ENCODE measurements at places on chromosomes 7 and 10. TPM values are rescaled to one million over a fixed set of nuclear protein-coding genes. Genes with fewer than 3 reads are reported as not detected.

Gene PLEKHS1
- total RNA-seq = under 0.01 TPM

Gene AS3MT
- total RNA-seq = 5.2 TPM

Gene C10orf62
- total RNA-seq = not detected

Gene AGAP3
- total RNA-seq = 83.8 TPM

Gene ASB15
- not detected for total RNA-seq

Gene KIFBP
- 42.5 TPM for total RNA-seq

Gene PNLIP
- not detected for total RNA-seq

Gene PTPN20
- under 0.01 TPM for total RNA-seq

Gene RSPH10B2
- 0.43 TPM for total RNA-seq

Gene COMTD1
- 3.9 TPM for total RNA-seq

Gene SPDYE6
- total RNA-seq = not detected

Gene SDK1
- total RNA-seq = 0.43 TPM

Gene ZSWIM8
- total RNA-seq = 82.5 TPM

Gene AFAP1L2
- total RNA-seq = 7.3 TPM

Gene ZNF804B
- total RNA-seq = under 0.01 TPM

Gene LIPK
- total RNA-seq = not detected

Gene MNX1
- total RNA-seq = not detected

Gene PAOX
- 6.4 TPM for total RNA-seq

Gene POP7
- 46.7 TPM for total RNA-seq

Gene ABCB1
- 0.97 TPM for total RNA-seq

Gene KMT2E
- 110 TPM for total RNA-seq

Gene GTF2I
- total RNA-seq = 166 TPM

Gene OR2A12
- total RNA-seq = not detected

Gene H2BK1
- not detected for total RNA-seq

Gene BAG3
- 18.6 TPM for total RNA-seq

Gene PODXL
- 17.3 TPM for total RNA-seq

Gene MORN4
- total RNA-seq = 4.2 TPM

Gene TMEM196
- total RNA-seq = not detected

Gene CFAP70
- 0.43 TPM for total RNA-seq

Gene USP6NL
- total RNA-seq = 10.6 TPM

Gene HYAL4
- total RNA-seq = 0.64 TPM

Gene AKR1B15
- total RNA-seq = not detected

Gene SPDYE2
- not detected for total RNA-seq

Gene PON1
- not detected for total RNA-seq

Gene AKR1E2
- total RNA-seq = 7.7 TPM

Gene MACC1
- total RNA-seq = under 0.01 TPM

Gene SYNPO2L
- 0.43 TPM for total RNA-seq

Gene ANKRD7
- total RNA-seq = 0.86 TPM

Gene ADAM12
- 22.5 TPM for total RNA-seq

Gene STEAP4
- under 0.01 TPM for total RNA-seq

Gene ATAD1
- 51.8 TPM for total RNA-seq

Gene MAD1L1
- total RNA-seq = 67.6 TPM

Gene RAB19
- total RNA-seq = not detected

Gene RSPH10B
- not detected for total RNA-seq

Gene AUTS2
- 3.9 TPM for total RNA-seq

Gene TSPAN12
- 4.7 TPM for total RNA-seq

Gene SPDYE11
- not detected for total RNA-seq

Gene BICC1
- 39.3 TPM for total RNA-seq

Gene ASB4
- total RNA-seq = not detected

Gene HTR7
- 2.3 TPM for total RNA-seq

Gene GNAT3
- not detected for total RNA-seq

Gene CDNF
- 1.3 TPM for total RNA-seq

Gene CDK1
- 20.0 TPM for total RNA-seq

Gene KCND2
- 16.1 TPM for total RNA-seq

Gene PPIF
- 42.7 TPM for total RNA-seq

Gene XRCC2
- 3.5 TPM for total RNA-seq
